Right atrium auricular region (tissue), 2 donors: ENCODE measurements at places on chromosomes 11 and 22.

GRCh38 chr22:23377767-23378166, 197.5 kb downstream of the BCR start:
- DNase-seq: no peak

- DNase-seq: no peak
These were observed 300.9 kb upstream of the DDI1 start for GRCh38 chr11:103735497-103736032.

DNA sequence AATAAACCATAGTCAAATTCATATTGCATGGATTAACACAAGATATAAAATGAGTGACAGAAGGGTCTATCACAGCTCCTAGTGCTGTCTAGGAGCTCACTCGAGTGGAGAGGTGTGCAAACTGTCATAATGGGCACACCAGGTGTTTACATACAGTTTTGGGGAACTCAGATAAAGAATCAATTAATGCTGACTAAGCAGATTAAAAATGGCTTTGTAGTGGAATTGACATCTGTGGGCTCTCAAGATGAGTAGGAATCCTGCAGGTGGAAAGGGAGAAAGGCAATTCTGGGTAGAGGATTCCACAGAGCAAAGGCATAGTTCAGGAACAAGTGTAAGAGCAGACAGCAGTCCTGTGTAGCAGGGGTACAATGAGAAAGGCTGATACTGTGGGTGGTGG, 496.2 kb upstream of the CCDC90B start:
- no peak for DNase-seq

GRCh38 chr11:72548463-72548862, 114.1 kb upstream of the CLPB start:
- DNase-seq: peak; percentile 32

- no peak for DNase-seq
These were observed 11.4 kb downstream of the UBE4A start for GRCh38 chr11:118370774-118371173.

DNA sequence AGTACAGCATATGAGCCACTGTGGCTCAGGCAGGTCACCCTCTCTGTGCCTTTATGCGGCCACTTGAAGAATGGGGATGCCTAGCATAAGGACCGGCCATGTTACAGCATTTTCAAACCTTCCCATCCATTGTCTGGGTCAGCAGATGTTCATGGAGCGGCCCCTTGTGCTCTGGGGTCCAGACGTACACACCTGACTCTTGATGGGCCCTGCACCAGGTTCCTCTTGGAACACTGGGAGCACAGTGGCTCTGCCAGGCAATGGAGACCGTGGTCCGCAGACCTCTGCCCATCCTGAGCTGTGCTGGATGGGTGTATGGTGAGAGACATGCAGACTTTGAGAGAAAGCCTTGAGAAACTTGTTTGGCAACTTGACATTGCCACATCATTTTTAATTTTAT, 9.8 kb downstream of the PRDM11 start:
- DNase-seq: no peak

GRCh38 chr22:36873614-36874308, 13.0 kb downstream of the NCF4 start:
- no peak for DNase-seq

DNA sequence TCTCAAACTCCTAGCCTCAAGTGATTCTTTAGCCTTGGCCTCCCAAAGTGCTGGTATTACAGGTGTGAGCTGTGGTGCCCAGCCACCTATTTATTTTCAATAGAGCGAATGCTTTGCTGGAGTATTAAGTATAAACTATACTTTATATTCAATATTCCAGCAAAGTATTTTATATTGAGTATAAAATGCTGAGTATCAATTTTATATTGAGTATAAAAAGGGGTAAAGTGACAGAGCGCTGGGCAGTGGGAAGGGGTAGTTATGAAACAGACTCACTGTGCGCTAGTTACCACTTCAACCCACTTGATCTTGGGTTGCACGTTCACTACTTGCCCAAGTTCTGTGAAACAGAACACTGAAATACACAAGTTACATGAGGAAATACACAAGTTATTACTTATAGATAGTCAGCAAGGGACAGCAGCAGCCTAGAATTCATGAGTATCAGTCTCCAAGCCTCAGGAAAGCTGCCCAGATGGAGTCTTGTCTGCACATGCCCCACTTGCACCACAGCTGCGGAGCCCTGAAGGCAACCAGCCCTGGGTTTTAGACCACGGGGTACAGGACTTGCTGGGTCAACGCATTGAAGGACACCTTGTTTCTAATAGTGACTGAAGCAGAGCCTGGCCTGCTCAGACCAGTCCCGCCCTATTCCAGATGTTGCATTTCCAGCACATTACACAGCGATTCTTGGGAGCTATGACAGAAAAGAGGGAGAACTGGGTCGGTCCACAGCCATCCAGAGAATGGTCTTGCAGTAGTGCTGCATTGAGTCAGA, 51.6 kb upstream of the SYT13 start:
- no peak for DNase-seq

- no peak for DNase-seq
These were observed 23.0 kb upstream of the EXPH5 start for GRCh38 chr11:108616549-108616948.

GRCh38 chr11:7977232-7977917, 9.8 kb upstream of the EIF3F start:
- DNase-seq: no peak

GRCh38 chr22:43136255-43136654, 6.9 kb downstream of the MCAT start:
- no peak for DNase-seq

DNA sequence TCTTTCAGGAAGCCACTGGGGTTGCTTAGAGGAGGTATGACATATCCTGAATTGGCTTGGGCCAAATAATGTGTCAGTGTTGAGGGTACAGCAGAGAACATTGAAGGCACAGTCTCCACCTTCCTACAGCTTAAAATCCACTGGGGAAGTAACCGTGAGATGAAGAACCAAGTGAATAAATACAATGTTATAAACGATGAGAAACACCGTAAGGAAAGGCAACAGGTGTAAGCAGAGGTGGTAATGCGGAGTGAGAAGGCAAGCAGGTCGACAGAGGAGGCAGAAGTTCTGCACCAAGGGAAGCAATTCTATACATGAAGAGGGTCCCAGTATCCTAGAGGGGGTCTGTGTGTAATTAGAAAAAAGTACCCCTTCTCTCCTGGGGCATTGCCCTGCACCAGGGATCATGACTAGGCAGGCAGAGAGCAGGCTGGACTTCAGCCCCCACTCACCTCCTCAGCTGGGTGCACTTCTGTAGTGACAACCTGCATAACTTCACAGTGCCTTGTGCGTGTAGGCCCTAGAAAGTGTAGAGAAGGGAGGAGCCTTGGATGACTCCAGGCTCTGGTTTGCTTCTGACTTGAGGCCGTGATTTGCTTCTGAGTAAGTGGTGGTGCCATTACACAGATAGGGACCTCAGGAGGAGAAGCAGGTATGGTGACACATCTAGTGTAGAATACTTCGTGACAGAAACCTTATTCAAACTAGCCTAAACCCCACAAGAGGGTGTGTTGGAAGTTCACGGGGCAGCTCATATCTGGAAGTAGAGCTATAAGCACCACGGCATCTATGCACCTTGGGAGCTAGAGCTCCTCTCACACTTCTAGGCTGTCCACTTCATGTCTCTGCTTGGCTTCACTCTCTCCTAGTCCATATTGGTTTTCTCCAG, 4.9 kb downstream of the MYOD1 start:
- DNase-seq: no peak

GRCh38 chr11:76558891-76559290, 111.7 kb downstream of the LRRC32 start:
- DNase-seq: no peak
